ENCODE measurements at places on chromosomes 6 and 20. TPM values are rescaled to one million over a fixed set of nuclear protein-coding genes. Genes with fewer than 3 reads are reported as not detected.

GRCh38 chr20:57792386-57793080 lies 82.7 kb upstream of the PMEPA1 start:
- H3K27ac ChIP-seq: no peak overlapping the region
- H3K36me3 ChIP-seq: no peaks in the 10 kb centered on the region
- DNase-seq: no peak
- no peaks in the 10 kb centered on the region for H3K4me1 ChIP-seq
- no peaks in the 10 kb centered on the region for H3K27me3 ChIP-seq

DNA sequence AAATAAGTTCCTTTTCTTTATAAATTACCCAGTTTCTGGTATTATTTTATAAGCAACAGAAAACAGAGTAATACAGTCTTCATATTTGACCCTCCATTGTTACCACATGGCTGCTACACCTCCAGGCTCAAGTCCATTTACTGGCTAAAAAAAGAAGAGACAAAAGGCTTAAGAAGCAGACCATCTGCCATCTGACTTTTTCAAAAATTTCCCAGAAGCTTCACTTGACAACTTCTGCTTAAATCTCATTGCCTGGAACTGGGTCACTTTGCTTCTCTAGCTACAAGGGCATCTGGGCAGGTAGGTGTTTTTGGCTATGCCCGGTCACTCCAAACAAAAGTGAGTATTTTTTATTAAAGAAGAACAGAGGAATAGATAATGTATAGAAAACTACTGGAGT lies 118.0 kb downstream of the GRM1 start:
- H3K27me3 ChIP-seq: no peaks in the 10 kb centered on the region
- H3K4me1 ChIP-seq: no peaks in the 10 kb centered on the region
- no peak overlapping the region for H3K27ac ChIP-seq
- no peak for DNase-seq
- no peaks in the 10 kb centered on the region for H3K36me3 ChIP-seq
- no peak overlapping the region for H3K4me3 ChIP-seq

Gene OLIG3
- not detected for total RNA-seq

GRCh38 chr6:91435630-91436029 lies 848.8 kb upstream of the MAP3K7 start:
- H3K4me3 ChIP-seq: no peak overlapping the region
- no peak overlapping the region for H3K27ac ChIP-seq
- H3K4me1 ChIP-seq: no peaks in the 10 kb centered on the region
- H3K27me3 ChIP-seq: no peaks in the 10 kb centered on the region

Gene SLC17A2
- total RNA-seq: not detected

- H3K4me3 ChIP-seq: no peak overlapping the region
- H3K4me1 ChIP-seq: peaks cover 15% of the 10 kb centered on the region
- H3K27ac ChIP-seq: peak overlapping the region; percentile 73
- no peaks in the 10 kb centered on the region for H3K27me3 ChIP-seq
These were observed 29.9 kb downstream of the SGK1 start for GRCh38 chr6:134287859-134288537.

GRCh38 chr20:62970307-62971210 lies 18.1 kb downstream of the SLC17A9 start:
- H3K4me3 ChIP-seq: no peak overlapping the region
- no peak overlapping the region for H3K27ac ChIP-seq
- DNase-seq: no peak
- no peaks in the 10 kb centered on the region for H3K36me3 ChIP-seq

All from GM12878 (cell line).